ENCODE measurements at places on chromosomes 3 and 15.

- DNase-seq: peak; percentile 90
Measured at GRCh38 chr3:47347217-47347801, 33.5 kb upstream of the PTPN23 start.

- peak; percentile 65 for DNase-seq
Measured at GRCh38 chr15:38589502-38589901, 24.9 kb upstream of the RASGRP1 start.

DNA sequence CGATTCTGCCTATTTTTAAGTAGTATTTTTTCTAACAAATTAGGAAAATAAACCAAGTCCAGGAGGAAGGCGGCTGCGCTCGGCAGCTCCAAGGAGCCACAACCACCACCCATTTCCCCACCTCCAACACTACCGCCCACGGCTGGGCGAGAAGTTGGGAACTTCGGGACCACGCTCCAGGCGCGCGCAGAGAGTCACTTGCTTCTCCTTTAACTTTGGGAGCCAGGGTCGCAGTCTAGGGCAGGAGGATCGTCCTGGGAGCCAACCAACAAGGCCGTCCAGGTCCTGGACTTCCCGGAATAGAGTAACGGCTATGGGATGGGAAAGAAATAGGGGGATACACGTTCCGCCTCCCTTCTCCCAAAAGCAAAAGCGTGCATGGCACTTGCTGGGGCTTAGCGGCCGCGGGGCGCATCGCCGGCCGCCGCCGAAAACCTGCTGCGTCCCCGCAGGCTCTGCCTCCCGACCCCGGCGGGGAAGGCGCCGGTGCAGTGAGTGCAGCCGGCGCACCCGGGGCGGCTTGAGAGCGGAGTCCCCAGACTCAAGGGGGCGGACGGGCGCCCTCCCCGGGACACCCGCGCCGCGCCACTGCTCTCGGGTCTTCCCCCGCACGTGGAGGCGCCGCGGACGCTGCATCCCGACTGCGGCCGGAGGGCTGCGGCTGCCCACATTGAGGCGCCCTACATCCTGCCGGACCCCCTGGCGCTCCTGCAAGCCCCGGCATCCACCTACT lies 699 bp downstream of the MEGF11 start:
- DNase-seq: peak; percentile 17

DNA sequence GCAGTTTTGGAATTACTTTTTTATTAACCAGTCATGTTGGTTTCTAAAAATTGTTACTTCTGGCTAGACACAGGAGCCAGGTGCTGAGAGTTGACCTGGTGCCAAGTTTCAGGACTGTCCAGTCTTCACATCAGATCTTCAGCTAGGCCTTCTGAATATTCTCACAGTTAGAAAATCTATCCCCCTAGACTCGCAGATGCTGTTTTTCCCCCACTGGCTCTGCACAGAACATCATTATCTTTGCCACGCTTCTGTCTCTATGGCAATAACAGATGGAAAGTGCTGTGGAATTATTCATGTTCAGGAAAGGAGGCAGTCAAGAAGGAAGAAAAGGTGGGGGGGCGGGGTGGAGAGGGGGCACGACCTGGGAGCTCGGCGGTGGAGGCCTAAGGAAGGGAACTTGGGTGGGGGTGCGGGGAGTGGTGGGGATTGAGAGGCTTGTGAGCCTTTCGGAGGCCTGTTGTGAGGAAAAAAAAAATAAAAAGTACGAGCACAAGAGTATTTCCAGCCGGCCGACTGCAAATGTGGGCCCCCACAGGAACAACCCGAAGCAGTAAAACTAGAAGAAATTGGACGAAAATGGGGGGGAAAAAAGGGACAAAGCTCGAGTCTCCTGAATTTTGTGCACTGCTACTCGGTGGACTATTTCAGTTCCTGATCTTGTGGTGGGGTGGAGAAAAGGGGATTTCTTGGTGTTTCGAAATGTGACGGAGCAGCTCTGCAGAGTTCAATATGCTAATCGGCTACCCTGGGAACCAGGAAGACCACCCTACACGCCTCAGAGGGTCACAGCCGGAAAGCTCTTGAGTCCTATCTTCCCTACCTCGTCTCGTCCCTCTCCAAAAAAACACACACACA lies 1.5 kb upstream of the SKIL start:
- DNase-seq: peak; percentile 92
